ENCODE measurements at places on chromosomes 4 and X.

GRCh38 chrX:115560978-115561604 lies at the start of gene PLS3:
Gene PLS3, plus strand, starts transcription at chrX:115561174. Its CDS starts 49,077 bp downstream, at chrX:115610251.
- DNase-seq, result peak; percentile 85

GRCh38 chr4:36273276-36273675 lies 8.1 kb upstream of the DTHD1 start:
- DNase-seq, result no peak

DNA sequence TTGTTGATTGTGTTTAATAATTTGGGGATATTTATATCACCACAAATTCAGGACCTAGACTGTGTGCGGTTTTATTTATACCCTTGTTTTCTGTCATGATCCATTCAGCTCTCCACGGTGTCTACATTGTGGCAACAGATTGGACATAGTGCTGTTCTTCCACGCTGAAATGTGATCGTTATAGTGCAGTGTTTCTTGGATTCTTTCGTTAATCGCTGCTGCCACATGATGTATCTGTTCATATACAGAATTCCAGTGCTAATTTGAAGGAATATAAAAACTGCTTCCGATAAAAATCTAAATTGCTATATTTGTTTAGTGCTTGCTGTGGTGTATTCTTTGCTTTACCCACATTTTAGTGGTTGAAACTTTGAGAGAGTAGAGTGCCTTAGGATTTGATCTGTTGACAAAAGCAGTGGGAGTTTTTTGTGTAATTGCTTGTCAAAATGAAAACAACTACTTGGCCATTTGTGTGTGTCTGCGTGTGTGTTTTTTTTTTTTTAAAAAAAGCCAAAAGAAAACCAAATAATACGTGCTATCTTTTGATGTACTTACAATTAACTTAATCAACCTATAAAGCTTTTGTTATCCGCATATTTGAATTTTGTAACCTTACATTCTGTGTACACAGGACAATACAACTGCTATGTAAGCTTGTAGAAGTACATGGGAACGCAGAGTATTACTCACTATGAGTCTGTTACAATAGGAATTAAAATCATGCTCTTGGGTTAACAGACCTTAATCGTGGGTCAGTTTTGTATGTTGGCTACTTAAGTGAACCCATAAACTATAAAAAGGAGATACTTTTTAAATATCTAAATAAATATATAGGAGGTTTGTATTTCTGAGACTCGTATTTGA lies 353.3 kb downstream of the ARHGAP24 start:
- DNase-seq, result peak; percentile 14

DNA sequence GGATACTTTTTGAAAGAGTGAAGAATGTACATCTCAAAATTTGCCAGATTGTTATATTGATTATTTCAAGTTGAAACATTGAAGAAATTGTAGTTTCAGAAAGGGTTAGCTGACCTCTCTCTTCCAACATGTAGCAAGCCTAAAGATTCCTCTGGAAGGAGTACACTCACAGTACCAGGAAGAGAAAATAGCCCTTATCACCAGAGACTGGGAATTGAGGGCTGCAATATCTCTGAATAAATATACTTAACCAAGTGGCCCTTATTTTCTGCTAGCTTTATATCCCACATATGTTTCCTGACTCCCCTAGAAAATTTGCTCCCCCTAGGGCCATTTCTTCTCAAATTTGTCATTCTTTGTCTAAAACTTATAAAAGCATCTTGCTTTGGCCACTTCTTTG lies 332.2 kb downstream of the GASK1B start:
- no peak for DNase-seq

- DNase-seq, result no peak
These were observed 132.1 kb downstream of the ARHGAP10 start for GRCh38 chr4:147863808-147864472.

- DNase-seq, result no peak
These were observed 196.5 kb downstream of the ARHGAP10 start for GRCh38 chr4:147928400-147928799.

- DNase-seq, result peak; percentile 36
These were observed 4.7 kb downstream of the RASGEF1B start for GRCh38 chr4:81466841-81467671.

- peak; percentile 53 for DNase-seq
These were observed 510.6 kb upstream of the CNKSR2 start for GRCh38 chrX:20863649-20864048.

DNA sequence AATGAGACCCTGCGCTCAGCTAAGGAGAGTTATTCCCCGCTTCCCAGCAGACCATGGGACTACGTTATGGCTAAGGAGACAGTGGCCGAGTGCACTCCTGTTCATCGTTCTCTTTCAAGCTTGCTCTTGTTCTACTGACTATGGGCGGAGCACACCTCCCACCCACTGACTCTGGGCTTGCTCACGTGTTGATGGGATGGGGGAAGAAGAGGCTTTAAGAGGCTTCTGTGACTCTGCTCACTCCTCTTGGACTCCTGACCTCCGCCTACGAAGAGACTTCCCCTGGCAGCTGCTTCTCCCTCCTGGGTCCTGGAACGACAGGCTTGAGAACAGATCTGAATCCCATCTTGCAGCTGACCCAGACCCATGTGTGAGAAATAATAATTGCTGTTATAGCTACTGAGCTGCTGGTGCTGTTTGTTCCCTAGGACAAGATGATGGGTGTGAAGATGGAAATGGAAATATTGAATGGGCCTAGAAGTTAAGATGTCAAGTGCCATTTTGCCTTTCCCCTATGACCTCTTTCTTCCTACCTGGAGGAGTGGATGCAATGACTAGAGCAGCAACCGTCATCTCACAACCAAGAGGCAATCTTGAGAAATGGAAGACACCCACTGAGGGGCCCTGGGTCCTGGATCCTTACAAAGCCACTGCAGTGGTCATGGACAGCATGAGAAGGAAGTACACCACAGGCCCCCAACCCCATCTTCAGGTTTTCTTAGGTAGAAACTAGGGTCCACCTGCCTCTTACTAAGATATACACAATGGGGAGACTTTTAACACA lies 38.7 kb upstream of the IRAK1 start:
- DNase-seq, result no peak

GRCh38 chr4:186936496-186937375 lies 213.1 kb upstream of the FAT1 start:
- DNase-seq, result no peak

DNA sequence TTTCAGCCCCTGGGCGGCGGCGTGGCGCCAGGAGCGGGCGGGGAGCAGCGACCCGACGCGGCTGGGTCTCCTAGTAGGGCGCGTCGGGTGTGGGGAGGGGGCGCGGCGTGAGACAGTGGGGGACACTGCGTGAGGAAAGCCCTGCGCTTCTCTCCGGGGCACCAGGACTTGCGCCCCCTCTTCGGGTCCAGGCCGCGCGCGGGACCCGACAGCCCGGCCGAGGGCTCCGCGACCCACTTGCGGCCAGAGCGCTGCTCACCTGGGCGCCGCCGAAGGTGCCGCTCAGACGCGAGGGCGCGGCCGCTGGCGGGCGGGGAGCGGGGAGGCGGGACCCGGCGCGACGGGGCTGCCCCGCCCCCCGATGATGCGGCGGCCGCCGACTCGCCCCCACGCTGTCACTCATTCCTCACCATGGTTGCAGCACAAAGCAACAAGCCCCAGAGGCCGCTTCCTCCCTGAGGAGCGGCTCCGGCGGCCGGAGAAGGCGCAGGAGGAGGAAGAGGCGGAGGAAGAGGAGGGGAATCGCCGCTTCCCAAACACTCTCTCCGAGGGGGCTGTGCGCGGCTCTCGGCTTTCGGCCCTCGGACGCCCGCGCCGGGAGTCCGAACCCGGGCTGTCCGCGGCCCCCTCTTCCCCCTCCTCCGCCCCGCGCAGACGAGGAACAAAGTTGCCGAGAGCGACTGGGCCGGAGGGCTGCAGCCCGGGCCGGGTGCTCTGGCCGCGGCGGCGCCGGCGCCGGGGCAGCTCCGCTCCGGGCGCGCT lies at the start of gene RAPGEF2:
Gene RAPGEF2, plus strand, starts transcription at position 458 of the 762 bp plus-strand sequence. CDS start 1,084 bp downstream, outside the sequence.
- peak; percentile 97 for DNase-seq

- DNase-seq, result no peak
These were observed 112.8 kb downstream of the KDR start for GRCh38 chr4:55012363-55013230.

DNA sequence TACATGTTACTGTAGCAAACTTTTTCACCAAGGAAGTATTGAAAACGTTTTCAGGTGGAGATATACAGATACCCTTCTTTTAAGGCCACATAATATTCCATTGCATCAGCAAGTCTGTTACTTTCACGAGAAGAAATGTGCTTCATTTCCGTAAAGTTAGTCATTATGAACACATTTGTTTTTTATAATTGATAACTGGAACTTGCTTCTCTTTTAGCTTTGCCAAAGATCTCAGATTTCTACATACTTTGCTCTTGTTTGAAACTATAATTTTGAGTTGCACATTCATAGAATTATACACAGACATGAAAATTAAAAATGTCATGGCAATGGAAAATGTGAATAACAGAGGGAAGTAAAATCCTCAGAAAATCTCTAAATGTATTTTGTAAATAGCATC lies 128.7 kb upstream of the GIMD1 start:
- DNase-seq, result no peak

GRCh38 chr4:123230061-123230460 lies 166.5 kb upstream of the SPRY1 start:
- no peak for DNase-seq

DNA sequence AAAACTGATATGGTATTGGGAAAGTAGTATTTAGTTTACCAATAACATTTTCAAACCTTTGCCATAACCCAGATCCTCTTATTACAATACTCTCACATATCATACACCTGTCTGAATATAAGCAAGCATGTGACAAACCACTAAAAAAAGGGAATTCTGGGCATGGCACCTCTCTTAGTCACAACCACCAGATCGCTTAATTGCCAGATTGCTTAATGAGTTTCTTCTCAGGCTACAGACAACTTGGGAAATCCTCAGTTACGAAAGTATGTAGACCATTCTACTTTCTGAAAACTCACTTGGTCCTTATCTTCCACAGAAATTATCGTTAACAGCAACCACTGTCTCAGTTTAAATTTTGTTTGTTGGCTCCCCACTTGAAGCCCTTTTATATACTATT lies 2.1 kb downstream of the NAF1 start:
- no peak for DNase-seq

DNA sequence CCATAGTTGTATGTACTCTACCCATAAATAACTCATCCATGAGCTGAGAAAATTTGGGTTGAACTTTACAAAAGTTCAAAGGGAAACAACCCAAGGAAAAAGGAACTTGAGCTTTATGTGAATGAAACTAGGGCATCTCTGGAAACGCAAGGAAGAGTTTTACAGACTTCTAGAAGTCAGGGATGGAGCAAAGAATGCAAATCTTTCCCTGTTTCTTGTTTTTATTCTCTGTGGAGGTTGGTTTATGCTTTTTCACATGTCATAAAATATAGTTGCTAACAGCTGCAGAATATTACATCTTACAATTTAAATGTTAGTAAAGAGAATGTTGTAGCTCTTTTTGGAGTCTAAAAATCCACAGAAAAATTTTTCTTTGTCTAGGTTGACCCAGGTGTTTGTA lies 754.1 kb downstream of the PCDH7 start:
- DNase-seq, result no peak

DNA sequence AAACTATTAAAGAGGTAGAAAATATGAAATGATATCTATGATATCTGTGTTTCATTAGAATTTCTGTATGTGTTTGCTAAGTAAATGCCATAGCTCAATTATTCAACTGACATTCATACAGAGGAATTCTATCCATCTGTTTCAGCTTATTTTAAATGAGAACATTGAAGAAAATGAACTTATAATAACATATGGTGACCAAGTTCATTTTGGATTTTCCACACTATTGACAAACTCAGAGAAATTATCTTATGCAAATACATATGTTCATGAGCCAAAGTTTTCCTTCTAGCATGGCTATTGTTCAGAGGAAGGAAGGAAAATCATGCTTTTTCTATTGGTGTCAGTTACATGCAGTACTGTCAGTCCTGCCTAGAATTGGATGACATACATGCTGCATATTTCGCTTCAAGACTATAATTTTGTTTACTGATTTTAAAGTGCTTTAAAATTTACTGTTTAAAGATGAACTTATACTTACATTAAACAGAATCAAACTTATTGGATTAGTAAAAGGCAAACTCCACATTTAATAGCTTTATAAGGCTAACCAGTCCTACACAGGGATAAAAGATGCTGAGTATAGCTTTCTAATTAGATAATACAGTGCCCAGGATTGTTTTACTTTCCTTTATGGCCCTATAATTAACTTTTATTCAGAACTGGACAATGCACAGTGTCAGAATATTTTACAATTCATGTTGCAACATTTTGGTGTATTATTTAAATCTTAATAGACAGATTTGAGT lies 646.2 kb downstream of the TRAM1L1 start:
- no peak for DNase-seq

DNA sequence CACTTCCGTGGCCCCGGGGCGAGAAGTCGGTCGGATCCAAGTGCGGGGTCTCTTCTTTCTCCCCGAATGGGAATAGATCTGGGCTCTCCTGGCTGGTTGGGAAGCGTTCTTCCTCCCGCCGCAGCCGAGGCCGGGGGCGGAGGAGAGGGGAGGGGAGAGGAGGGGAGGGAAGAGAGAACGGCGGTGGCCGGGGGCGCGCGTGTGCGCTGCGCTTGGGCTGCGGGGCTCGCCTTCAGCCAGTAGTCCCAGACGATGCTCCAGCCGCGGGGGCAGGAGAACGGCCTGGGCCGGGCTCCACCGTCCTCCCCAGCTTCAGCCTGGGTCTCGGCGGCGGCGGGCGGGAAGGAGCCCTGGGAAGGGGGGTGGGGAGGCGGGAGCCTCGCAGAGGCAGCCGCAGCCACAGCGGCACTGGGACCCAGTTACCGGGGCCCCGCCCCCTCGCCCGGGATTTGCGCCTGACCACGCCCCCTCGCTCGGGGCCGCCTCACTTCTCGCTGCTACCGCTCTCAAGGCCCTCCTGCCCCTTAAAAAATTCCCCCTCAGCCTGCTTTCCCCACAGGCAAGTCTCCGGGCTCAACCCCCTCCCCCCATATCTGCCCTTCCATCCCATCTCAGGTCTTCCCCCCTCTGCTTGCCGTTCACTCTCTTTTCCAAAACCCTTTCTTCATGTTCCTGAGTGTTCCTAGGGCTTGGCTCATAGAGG lies at the start of gene FGD1:
Gene FGD1, minus strand, starts transcription at position 421 of the 703 bp plus-strand sequence. CDS start 802 bp downstream, outside the sequence.
- peak; percentile 92 for DNase-seq

GRCh38 chr4:1871471-1872021 lies 353 bp downstream of the NSD2 start:
- DNase-seq, result peak; percentile 85

DNA sequence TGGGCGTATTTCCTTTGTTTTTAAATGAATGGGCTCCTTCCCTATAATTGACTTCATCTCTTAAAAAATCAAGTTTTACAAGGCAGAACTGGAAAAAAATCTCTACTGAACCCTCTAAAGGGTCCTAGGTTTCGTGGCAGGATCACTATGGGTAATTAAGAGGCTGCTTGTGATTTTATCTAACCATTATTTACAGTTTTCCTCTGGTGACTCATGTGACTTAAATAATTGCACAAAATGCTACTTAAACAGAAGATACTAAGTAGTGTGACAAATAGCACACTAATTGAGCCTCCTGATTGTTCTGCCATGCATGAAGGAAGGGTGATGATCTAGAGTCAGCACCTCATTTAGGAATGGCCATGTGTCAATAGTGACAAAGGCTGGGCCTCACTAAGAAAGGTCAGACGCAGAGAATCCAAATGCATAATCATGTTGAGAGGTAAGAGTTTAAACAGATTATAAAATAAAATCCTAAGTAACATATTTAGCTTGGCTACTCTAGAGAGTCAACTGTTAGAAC lies 35.5 kb downstream of the OFD1 start:
- no peak for DNase-seq
